T-cell (primary cell): ENCODE measurements at places on chromosomes 16 and 17. TPM values are rescaled to one million over a fixed set of nuclear protein-coding genes. Genes with fewer than 3 reads are reported as not detected.

The NTN3 gene
- not detected for total RNA-seq

The TPSD1 gene
- 0.30 TPM for total RNA-seq

The MYL11 gene
- 1.1 TPM for total RNA-seq

GRCh38 chr16:48561960-48562393, 48.0 kb downstream of the N4BP1 start:
- no peak overlapping the region for H3K4me3 ChIP-seq
- no peak for DNase-seq
- H3K27me3 ChIP-seq = no peaks in the 10 kb centered on the region
- H3K4me1 ChIP-seq = peaks cover 15% of the 10 kb centered on the region
- H3K36me3 ChIP-seq = peaks cover 14% of the 10 kb centered on the region

- H3K4me3 ChIP-seq = no peak overlapping the region
- H3K36me3 ChIP-seq = no peaks in the 10 kb centered on the region
- peaks cover 11% of the 10 kb centered on the region for H3K27me3 ChIP-seq
- DNase-seq = no peak
Measured at GRCh38 chr17:29973005-29973404, 31.6 kb downstream of the EFCAB5 start.

- no peaks in the 10 kb centered on the region for H3K36me3 ChIP-seq
- no peak for DNase-seq
Measured at GRCh38 chr16:62386411-62386810, 350.2 kb upstream of the CDH8 start.

DNA sequence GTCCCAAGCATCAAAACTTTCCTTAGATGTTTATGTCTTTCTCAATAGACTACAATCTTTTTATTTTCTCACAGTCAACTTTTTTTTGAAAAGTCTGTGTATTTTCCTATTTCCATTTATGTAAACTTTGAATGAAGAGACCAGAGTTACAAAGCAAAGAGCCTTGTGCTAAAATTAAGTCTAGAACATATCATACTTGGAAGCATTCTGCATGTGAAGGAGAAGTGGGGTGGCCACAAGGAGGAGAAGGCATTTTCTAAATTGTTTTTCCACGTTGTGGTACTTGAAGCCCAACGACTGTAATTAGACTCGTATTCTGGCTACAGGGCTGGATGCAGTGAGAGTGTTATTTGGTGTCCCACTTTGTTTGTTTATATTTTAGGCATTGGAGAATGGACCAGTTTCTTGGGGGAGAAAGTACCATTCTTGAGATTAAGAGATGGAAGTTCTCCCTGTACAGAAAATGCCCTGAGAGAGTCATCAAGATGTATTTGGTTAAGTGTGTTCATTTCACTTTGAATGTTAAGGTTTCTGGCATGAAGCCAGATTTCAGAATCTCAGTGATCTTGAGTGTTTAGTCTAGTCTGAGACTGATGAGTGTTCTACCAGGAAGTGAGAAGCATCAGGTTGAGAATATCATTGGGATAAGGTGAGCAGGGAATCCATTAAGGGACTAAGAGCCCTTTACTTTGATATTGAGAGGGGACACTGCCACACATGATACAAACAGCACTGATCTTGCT, 71.6 kb downstream of the MAP2K6 start:
- H3K27ac ChIP-seq = no peak overlapping the region
- no peak overlapping the region for H3K4me3 ChIP-seq
- H3K36me3 ChIP-seq = no peaks in the 10 kb centered on the region
- H3K4me1 ChIP-seq = no peaks in the 10 kb centered on the region

- peaks cover 19% of the 10 kb centered on the region for H3K4me1 ChIP-seq
- peaks cover 2% of the 10 kb centered on the region for H3K27me3 ChIP-seq
- peak overlapping the region; percentile 71 for H3K4me3 ChIP-seq
- DNase-seq = peak; percentile 0
- no peaks in the 10 kb centered on the region for H3K36me3 ChIP-seq
- no peak overlapping the region for H3K27ac ChIP-seq
Measured at GRCh38 chr17:8629371-8630226, 926 bp downstream of the MYH10 start.

DNA sequence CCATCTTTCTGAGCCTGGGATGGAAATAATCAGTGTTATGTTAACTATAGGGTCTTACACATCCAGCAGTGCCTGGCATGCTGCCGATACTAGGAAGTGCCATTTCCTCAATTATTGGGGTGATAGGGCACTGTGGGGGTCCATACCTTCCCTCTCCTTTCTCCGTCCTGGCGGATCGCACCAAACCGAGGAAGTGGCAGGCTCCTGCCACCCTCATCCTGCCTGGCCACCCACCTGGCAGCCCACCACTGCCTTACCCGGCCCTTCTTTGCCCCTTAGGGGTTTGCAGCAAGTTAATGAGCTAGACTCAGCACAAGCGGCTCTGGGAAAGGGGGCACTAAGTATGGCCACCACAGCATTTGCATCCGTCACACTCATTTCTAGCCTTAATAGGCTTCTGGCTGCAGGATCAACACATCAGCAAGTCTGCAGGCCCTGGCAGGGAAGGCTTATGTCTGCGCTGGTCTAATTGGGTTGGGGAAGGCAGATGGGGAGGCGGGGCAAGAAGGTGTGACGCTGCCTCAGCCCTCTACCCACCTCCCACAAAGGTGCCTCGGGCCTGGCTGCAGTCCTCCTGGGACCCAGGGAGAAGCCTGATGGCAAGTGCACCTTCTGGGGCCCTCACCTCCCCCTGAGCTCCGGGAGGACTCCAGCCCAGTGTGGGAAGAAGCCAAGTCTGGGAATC, 28.6 kb downstream of the DCAKD start:
- no peak overlapping the region for H3K4me3 ChIP-seq
- peaks cover 3% of the 10 kb centered on the region for H3K4me1 ChIP-seq
- peaks cover 7% of the 10 kb centered on the region for H3K27me3 ChIP-seq

DNA sequence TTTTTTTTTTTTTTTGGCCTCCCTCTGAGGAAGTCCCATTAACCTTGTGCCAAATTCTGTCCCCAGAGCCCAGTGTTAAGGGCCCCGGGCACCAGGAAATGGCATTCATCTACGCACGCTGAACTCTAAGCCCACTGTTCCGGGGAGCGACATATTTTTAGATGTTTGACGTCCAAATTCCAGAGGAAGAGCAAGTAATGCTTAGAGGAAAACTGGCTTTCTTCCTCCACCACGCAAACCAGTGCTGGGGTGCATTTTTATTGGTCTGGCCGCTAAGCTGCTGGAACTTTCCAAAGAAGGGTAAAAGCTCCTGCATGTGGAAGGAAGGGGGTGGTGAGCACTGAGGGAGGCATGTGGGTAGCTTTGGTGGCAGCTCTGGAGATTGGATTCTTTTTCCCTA, 8.3 kb downstream of the WFDC1 start:
- H3K4me1 ChIP-seq = no peaks in the 10 kb centered on the region
- no peaks in the 10 kb centered on the region for H3K36me3 ChIP-seq
- H3K4me3 ChIP-seq = no peak overlapping the region
- no peak overlapping the region for H3K27ac ChIP-seq
- no peaks in the 10 kb centered on the region for H3K27me3 ChIP-seq

DNA sequence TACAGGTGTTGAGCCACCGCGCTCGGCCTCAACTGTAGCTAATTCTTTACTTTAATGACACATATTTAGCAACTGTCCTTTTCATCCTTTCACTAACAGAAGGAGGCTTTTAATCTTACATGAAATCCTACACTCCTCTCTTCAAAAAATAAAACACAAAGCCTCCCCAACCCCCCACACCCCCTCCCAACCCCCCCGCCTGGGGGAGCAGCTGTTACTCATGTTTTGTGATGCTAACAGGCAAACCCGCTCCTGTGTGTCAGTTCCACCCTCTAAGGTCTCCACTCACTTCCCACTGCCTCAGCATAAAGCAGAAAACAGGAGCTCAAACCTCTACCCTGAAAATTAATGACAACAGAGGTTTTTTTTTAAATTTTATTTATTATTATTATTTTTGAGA, 55.4 kb upstream of the SLC25A19 start:
- H3K27ac ChIP-seq = peak overlapping the region; percentile 58
- H3K4me1 ChIP-seq = peaks cover 93% of the 10 kb centered on the region
- H3K36me3 ChIP-seq = no peaks in the 10 kb centered on the region
- no peaks in the 10 kb centered on the region for H3K27me3 ChIP-seq
- peak; percentile 19 for DNase-seq
- H3K4me3 ChIP-seq = peak overlapping the region; percentile 2
